ENCODE measurements at places on chromosomes 2 and 18.

- no peak for DNase-seq
Observed at GRCh38 chr2:175253871-175254270, 72.4 kb upstream of the ATP5MC3 start.

DNA sequence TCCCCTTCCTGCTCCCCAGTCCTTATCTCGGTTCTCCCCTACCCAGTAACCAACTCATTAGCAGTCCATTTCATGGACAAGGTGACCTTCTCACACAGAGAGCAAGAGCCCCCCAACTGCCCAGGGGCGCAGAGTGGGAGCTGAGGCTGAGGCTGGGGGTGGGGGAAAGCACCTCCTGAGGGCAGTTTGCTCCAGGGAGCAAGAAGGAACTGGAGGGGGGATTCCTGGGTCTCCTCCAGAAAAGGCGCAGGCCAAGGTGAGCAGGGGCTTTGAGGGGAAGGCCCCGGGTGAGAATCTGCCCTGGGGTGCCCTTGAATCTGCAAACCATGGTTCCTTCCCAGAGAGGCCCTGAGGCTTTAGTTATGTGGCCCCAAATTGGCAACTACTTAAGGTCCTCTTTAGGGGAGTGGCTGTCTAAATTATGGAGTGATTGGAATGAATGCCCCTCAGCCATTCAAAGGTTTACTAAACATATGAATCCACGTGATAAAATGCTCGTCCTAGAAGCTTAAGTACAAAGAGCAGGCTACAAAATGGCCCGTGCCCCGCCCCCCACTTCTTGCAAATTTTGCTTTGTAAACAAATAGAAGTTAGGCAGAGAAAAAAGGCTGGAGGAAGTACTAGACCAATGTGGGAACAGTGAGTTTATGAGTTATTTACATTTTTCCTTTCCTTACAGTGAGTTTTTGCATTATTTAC lies 123.5 kb upstream of the HS6ST1 start:
- DNase-seq: no peak

- no peak for DNase-seq
Observed at GRCh38 chr2:85421260-85422071, 3.0 kb downstream of the SH2D6 start.

DNA sequence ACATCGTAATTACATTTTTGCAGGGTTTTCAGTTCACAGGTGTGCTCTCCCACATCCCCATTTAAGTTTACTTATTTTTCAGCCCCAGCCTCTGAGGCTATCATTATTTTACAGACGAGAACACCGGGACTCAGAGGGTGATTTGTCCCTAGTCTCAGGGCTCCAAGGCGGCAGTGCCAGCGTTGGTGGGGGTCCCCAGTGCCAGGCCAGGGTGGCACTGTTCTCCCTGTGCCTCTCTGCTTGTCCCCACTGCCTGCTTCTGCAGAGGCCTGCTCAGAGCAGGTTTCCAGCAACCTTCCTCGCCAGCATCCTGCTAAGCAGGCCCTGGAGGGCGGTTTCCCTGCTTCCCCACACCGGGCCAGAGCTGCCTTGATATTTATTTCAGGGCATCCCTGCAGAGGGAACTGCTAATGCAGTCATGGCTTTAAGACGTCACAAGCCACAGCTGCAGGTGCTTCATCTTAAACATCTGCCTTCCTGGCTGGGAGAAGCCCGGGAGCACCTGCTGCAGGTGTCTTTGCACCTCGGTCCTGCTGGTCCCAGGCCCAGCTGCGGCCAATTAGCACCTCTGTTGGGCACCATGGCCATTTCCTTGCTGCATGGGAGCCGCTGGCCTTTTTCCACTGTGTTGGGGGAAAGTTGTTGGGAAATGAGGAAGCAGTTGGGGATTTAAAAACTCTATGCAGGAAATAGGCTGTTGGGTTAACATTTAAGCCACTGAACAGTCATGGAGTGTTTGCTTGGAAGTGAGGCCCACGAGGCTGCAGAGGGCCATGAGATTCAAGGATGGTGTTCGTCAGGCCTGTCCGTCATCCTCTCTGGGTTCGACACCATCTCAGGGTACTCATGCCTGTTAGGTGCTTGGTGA lies 22.8 kb downstream of the HPCAL1 start:
- no peak for DNase-seq

DNA sequence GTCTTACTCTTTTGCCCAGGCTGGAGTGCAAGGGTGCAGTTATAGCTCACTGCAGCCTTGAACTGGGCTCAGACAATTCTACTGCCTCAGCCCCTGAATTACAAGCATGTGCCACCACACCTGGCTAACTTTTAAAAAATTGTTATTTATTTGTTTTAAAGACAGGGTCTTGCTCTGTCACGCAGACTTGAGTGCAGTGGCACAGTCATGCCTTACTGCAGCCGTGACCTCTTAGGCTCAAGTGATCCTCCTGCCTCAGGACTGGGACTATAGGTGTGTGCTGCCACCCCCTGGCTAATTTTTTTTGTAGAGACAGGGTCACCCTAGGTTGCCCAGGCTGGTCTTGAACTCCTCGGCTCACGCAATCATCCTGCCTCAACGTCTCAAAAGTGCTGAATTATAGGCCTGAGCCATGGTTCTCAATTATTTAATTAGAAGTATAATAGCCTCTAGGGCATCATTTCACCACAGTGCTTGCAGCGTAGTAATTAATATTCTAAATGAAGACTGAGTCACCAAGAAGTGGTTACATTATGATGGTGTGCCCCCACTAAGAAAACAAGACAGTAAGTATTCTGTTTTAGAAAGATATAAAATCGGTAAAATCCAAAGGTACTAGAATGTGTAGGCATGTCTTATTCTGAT lies 69.6 kb downstream of the EML4 start:
- DNase-seq: peak; percentile 39

GRCh38 chr2:231602859-231603467 lies 10.3 kb downstream of the TEX44 start:
- DNase-seq: no peak

- DNase-seq: no peak
Observed at GRCh38 chr2:108084311-108084710, 98.0 kb downstream of the SLC5A7 start.

DNA sequence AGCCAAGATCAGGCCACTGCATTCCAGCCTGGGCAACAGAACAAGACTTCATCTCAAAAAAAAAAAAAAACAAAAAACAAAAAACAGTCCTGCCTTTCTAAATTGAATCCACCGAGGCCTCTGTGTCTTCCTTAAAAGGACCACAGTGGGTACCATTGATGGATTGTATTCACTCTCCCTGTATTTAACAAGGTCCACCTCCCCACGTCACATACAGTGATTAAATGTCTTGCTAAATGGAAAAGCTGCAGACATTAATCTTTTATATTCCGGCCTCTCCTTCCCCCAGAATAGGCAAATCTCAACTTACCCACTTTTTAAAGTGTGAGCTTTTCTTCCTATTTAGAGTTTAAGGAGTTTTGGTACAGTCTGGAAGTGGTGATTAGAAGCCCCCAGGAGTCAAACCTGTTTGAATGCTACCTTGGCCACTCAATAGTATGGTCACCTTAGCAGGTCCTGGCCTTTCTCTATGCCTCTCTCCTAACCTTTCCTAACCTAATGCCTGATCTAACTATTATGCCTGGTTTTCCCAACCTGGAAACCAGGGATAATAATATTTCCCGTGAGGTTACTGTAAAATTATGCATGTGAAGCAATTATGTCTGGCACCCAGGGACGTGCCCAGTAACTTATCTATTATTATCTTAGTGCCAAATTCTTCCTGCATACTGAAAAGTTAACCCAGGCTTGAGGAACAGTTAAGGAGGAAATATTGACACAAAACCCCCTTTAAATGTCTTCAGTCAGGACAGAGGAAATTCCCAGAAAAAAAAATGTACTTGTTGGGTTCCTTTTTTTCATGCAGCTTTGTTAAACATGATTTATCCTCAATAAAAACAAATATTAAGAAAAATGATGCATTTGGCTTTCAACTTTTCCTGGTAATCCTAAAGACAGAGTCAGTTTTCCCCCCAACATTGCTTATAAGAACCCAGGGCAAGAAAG lies 3.1 kb downstream of the NFE2L2 start:
- DNase-seq: no peak
